Activated gamma-delta T cell treated with anti-CD3 and anti-CD28 coated beads, Interleukin-2, amount 50 U/mL, for 16 hours (primary cell): ENCODE measurements at places on chromosomes 11 and 22.

DNA sequence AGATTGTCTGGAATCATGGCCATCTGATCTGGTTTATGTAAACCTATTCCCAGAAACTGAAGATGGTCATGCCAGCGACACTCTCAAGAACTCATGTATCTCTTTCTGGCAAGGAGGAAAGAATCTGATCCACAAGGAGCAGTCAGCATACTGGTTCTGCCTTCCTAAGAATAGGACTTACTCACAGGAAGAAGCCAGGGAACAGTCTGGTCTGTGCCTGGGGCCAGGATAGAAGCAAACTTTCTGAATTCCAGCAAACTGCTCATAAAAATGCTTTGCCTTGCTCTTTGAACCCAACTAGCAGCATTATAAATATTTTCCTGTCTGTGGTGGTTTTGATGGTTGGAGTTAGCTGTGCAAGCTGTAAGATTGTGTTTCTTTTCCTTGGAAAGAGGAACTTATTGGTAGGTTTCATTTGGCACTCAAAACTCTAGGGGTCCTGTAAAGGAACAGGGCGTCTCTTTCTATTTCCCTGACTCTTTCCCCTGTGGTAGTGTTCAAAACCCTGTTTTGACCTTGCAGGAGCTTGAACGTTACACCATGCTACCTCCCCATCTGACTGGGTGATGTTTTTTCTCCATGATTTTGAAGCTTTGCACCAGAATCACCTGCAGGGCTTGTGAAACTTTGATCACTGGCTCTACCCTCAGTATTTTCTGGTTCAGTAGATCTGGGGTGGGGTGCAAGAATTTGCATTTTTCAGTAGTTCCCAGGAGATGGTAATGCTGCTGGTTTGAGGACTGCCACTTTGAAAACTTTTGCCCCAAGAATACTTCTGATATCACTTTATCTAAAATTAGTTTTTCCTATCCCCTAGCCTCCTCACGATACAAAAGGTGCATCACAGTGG lies 627.8 kb upstream of the ANO5 start:
- DNase-seq = no peak

DNA sequence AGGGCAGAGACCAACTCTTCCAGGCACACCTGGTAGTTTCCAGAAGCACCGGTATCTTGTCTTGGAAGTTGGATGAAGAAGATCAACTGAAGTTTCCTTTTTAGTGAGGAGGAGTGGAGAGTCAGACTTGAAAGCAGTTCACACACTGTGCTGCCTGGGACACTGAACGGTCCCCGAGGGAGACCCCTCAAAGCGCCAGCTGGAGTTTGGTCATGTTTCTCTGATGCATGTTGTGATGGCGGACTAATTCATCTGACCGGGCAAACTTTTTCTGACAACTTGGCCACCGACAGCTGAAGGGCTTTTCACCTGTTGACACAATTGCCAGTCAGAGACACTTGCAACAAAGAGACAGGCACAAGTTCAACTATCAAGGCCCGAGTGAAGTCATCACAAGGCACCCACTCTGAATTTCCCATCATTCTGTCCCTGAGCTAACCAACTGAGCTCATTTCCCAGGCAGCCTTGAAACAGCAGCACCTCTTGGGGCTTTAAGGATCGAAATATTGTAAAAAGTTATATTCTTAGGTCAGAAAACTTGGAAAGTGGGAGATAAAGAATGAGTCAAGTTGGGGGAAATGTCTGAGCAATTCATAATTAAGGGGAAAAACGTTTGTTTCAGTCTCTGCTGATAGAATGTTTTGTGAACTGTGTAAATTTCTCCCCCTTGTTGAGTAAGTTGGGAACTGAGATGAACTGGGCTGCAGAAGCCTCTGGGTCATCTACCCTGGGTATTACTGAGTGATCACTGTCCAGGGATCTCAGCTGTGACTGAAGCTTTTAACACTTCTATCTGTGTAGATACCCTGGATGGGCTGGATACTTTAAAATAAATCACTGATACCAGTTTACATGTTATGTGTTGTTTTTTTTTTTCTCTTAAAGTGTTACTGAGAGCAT lies 46.2 kb downstream of the WT1 start:
- DNase-seq = no peak

DNA sequence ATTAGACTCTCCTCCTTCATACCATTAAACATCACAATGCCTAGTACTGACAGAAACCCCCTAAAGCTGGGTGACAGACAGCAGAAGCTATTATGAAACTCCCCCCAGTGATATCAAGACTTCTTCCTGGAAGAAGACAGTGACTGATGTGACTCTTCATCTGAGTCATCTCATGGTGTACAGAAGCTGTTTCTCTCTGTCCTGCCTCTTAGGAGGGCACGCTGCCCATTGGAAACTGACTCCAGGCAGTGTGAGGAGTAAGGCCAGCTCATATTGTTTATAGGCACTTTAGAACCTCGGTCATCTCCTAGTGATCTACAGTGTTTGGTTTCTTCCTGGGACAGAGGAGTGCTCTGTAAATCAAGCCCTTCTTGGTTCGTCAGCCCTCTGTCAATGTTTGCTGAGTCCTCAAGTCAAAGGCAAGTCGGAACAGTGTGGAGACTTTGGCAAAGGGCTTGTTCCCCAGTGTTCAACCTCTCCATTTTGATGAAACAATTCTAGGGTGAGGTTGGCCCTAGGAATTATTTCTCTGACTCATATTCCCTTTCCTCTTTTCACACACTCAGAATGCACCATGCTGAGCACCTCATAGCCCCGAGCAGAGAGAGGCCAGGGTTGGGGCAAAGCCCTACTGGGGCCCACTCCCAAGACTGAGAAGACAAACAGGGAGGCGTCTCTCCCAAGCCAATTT lies 172.5 kb upstream of the TMEM45B start:
- no peak for DNase-seq

- no peak for DNase-seq
Observed at GRCh38 chr11:12413141-12414052, 36.0 kb downstream of the PARVA start.

DNA sequence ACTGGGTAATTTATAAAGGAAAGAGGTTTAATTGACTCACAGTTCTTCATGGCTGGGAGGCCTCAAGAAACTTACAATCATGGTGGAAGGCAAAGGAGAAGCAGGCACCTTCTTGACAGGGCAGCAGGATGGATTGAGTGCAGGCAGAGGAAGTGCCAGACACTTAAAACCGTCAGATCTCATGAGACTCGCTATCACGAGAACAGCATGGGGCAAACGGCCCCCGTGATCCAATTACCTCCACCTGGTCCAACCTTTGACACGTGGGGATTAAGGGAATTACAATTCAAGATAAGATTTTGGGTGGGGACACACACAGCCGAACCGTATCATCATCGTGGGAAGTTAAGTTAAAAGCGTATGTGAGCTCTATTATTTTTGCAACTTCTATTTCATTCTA lies 71.4 kb upstream of the SYN3 start:
- DNase-seq = no peak

DNA sequence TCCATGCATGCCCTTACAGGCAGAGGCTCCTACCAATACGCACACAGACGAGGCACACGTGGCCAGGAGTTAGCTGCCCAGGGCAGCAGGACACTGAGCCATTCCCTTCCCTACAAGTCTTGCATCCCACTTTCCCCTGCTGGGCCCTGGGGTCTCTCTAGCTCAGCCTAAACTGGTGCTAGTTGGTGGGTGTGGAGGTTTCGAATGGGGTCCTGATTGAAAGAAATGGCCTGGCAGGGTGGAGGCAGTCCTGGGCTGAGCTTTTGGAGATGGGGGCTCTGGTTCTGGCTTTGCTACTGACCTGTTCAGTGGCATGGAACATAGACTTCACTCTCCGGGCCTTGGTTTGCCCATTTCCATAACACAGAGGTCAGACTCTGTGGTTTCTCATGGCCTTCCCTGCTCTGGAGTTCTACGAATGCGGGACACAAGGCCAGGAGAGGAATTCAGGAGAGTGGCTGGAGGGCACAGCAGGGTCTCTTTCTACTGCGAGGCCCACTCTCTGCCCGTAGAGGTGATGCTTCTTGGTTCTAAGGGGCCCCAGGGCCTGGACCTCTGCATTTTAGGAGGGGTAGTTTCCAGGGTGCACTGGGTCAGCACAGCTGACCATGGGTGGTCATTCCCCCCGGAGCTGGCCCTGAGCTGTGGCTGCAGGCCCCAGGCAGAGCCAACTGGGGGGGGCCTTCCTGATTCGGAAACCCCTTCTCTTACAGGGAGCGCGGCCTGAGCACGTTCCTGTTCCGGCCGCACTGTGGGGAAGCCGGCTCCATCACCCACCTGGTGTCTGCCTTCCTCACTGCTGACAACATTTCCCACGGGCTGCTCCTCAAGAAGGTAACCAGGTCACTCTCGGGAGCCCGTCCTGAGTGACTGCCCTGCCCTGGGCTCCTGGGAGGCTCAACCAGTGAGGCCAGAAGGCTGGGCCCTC lies 40.0 kb downstream of the RNF141 start:
- no peak for DNase-seq
